ENCODE measurements at places on chromosomes 16 and 17.

DNA sequence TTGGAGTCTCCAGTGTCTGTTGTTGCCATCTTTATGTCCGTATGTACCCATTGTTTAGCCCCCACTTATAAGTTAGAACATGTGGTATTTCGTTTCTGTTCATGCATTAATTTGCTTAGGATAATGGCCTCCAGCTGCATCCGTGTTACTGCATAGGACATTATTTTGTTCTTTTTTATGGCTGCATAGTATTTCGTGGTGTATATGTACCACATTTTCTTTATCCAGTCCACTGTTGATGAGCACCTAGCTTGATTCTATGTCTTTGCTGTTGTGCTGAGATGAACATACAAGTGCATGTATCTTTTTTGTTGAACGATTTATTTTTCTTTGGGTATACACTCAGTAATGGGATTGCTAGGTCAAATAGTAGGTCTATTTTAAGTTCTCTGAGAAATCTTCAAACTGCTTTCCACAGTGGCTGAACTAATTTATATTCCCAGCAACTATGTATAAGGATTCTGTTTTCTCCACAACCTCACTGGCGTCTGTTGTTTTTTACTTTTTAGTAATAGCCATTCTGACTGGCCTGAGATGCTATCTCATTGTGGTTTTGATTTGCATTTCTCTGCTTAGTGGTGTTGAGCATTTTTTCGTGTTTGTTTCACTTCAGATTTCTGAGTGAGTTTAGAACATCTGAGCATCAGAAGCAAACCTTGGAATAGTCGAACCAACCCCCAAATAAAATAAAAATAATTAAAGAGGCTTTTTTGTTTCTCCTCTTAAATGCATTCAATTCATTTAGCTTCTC lies 304.7 kb downstream of the ZFHX3 start:
- no peak overlapping the region for H3K4me3 ChIP-seq
- no peaks in the 10 kb centered on the region for H3K27me3 ChIP-seq
- DNase-seq: no peak
- no peaks in the 10 kb centered on the region for H3K4me1 ChIP-seq
- H3K36me3 ChIP-seq: no peaks in the 10 kb centered on the region
- no peak overlapping the region for H3K27ac ChIP-seq

DNA sequence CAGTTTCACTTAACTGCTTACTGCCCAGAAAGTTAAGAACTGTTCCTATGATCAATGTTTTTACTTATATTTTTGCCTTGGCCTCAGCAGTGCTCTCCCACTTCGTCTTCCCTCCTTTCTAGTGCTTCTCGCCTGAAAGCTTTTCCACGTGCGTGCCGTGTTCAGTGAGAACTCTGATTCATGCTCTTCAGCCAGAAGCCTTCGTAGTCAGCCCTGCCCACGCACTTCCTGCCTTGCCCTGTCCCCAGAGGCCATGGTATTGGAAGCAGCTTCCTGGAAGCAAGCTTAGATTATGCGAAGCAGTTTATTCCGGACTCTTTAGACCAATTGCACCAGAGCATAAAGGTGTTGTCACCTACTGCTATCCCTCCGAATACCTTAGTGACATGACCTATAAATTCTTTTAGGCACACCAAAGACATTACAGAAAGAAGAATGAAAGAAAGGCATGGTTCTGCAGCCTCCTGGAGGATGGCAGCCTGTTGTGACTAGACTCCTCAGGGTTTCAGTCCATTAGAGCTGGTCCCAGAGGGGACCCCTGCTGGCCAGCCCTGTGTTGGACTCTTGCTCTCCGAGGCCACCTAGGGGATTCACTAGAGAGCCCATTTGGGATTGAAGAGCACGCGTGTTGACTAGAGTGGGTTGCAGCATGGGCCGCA lies 105.2 kb downstream of the RPTOR start:
- no peaks in the 10 kb centered on the region for H3K36me3 ChIP-seq
- peak; percentile 45 for DNase-seq
- peaks cover 61% of the 10 kb centered on the region for H3K4me1 ChIP-seq
- H3K4me3 ChIP-seq: peak overlapping the region; percentile 51
- peak overlapping the region; percentile 3 for H3K27ac ChIP-seq

GRCh38 chr16:34802396-34802795 lies 1343.0 kb downstream of the TP53TG3F start:
- no peak for DNase-seq
- H3K36me3 ChIP-seq: no peaks in the 10 kb centered on the region
- no peaks in the 10 kb centered on the region for H3K4me1 ChIP-seq
- no peak overlapping the region for H3K4me3 ChIP-seq
- no peaks in the 10 kb centered on the region for H3K27me3 ChIP-seq

DNA sequence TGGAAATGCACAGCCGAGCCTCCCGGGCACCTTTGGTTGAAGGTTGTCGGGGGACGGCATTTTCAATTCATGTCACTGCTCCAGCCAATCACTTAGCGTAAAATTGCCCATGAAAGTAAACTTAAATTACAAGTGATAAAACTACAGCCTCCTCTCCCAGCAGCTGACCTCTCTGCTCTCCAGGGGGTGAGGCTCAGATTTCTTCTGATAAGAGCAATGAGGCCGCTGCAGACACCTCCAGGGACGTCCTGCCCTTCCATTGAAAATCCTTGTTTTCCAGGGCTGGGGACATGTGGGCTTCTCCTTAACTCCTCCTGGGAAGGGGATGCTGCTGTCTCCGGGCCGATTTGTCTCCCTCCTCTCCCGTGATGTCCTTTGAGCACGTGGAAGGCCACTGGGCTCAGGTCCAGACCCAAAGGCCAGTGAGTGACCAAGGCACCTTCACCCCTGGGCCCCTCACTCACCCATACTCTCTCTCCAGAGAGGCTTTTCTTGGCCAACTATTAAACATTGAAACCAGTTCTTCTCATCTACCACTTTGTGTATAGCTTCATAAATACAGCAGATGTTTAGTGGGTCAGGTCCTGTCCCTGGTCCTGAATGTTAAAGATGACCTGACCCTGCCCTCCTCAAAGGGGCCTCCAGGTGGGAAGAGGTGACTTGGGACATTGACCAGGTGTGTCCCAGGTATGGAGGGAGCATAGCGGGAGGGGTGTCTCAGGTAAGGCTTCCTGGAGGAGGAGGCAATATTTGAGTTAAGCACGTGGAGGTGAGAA lies 52.3 kb downstream of the MGAT5B start:
- no peaks in the 10 kb centered on the region for H3K36me3 ChIP-seq
- no peak overlapping the region for H3K4me3 ChIP-seq
- H3K27ac ChIP-seq: no peak overlapping the region
- H3K4me1 ChIP-seq: no peaks in the 10 kb centered on the region

- peaks cover 20% of the 10 kb centered on the region for H3K4me1 ChIP-seq
- no peak overlapping the region for H3K27ac ChIP-seq
- no peak for DNase-seq
Measured at GRCh38 chr17:8141045-8141444, 11.2 kb downstream of the PER1 start.

GRCh38 chr17:33234930-33235685 lies 58.0 kb downstream of the ASIC2 start:
- peaks cover 10% of the 10 kb centered on the region for H3K4me1 ChIP-seq
- H3K4me3 ChIP-seq: no peak overlapping the region
- H3K27me3 ChIP-seq: no peaks in the 10 kb centered on the region
- no peaks in the 10 kb centered on the region for H3K36me3 ChIP-seq
- H3K27ac ChIP-seq: no peak overlapping the region
- DNase-seq: no peak

- no peak overlapping the region for H3K4me3 ChIP-seq
- DNase-seq: no peak
- H3K36me3 ChIP-seq: no peaks in the 10 kb centered on the region
- H3K27me3 ChIP-seq: no peaks in the 10 kb centered on the region
- no peaks in the 10 kb centered on the region for H3K4me1 ChIP-seq
Measured at GRCh38 chr16:26668026-26668425, 398.7 kb upstream of the C16orf82 start.

DNA sequence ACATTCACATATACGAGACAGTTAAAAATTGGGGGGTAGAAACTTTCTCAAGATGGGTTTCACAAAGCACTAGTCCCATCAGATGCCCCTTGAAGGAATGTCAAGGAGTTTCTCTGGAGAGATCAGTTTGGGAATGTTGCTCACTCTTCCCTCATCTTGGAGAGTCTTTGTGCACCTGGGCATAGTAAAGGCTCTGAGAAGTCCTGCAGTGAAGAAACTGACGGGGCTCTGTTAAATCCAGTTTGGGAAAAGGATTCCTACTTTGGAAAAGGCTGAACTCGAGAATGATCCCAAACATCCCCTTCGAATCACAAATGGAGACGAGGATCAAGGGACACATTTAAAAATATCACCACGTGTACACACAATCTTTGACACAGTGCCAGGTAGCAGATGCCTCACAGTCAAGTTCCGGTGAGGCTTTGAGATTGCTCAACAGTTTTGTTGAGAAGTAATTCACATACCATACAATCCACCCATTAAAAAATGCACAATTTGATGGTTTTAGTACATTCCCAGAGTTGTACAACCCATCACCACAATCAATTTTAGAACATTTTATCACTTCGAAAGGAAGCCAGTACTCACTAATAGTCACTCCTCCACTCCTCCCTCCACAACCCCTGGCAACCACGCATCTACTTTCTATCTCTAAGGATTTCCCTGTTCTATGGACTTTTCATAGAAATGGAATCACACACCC lies 203.4 kb upstream of the FOXF1 start:
- H3K4me3 ChIP-seq: no peak overlapping the region
- no peaks in the 10 kb centered on the region for H3K36me3 ChIP-seq
- H3K27ac ChIP-seq: no peak overlapping the region
- DNase-seq: no peak
- H3K4me1 ChIP-seq: no peaks in the 10 kb centered on the region

DNA sequence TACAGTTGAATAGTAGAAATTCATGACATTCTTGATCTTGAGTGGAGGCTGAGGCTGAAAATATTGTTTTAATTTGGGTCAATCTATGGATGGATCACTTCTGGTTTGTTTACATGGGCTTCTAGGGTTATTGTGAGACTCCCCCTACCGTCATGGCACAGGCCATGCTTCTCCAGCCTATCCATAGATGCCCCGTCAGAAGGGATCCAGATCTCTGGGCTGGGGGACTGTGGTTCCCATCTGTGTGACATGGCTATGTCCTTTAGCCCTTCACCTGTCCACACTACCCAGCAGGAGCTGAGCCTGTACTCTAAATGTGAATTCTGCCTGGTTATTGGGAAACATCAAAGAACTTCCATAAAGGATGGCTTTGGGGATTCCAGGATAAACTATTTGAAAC lies 160.4 kb downstream of the ABCC12 start:
- H3K4me3 ChIP-seq: no peak overlapping the region
- no peak for DNase-seq
- no peaks in the 10 kb centered on the region for H3K27me3 ChIP-seq
- no peak overlapping the region for H3K27ac ChIP-seq
- H3K4me1 ChIP-seq: no peaks in the 10 kb centered on the region

- H3K4me1 ChIP-seq: peaks cover 41% of the 10 kb centered on the region
- H3K27me3 ChIP-seq: no peaks in the 10 kb centered on the region
- peaks cover 12% of the 10 kb centered on the region for H3K36me3 ChIP-seq
- peak overlapping the region; percentile 61 for H3K4me3 ChIP-seq
- peak; percentile 67 for DNase-seq
Measured at GRCh38 chr17:44220213-44221083, 973 bp upstream of the UBTF start.

DNA sequence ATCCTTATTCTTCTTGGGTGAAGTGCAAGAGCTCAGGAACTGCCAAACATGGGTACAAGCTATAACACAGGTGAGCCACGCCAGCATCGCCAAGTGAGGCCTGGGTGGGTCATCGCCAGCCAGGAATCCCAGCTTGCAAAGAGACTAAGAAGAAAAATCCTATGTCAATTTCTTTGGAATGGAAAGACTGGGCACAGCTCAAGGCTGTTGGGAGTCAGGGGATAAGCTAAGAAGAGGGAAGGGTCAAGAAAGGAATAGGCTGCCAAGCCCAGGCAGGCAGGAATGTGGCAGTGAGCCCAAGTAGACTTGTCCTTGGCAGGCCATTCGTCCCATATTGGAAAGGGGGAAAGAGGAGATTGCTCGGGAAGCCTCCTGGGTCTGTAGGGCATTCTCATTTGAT lies 191.4 kb upstream of the CDH5 start:
- no peak for DNase-seq
- no peaks in the 10 kb centered on the region for H3K36me3 ChIP-seq
- no peaks in the 10 kb centered on the region for H3K4me1 ChIP-seq

DNA sequence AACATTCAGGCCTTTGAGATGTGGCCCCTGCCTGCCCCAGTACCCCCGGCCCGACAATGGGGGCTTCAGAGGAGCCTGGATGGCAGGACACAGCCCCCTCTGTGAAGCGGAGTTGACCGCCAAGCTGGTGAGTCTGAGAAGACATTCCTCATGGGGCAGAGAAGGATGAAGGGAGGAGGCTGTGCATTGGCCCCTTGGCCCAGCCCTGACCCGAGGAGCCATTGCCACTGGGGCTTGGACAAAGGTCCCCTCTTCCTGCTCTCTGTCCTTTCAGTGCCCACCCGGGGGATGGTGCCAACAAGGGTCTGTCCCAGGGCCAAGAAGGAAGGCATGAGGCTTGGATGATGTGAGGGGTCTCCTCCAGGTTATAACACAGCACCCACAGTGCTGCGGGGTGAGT lies 30.9 kb upstream of the PHB1 start:
- no peak for DNase-seq
- H3K4me1 ChIP-seq: no peaks in the 10 kb centered on the region
- H3K27ac ChIP-seq: no peak overlapping the region
- peaks cover 5% of the 10 kb centered on the region for H3K27me3 ChIP-seq
- H3K36me3 ChIP-seq: no peaks in the 10 kb centered on the region

DNA sequence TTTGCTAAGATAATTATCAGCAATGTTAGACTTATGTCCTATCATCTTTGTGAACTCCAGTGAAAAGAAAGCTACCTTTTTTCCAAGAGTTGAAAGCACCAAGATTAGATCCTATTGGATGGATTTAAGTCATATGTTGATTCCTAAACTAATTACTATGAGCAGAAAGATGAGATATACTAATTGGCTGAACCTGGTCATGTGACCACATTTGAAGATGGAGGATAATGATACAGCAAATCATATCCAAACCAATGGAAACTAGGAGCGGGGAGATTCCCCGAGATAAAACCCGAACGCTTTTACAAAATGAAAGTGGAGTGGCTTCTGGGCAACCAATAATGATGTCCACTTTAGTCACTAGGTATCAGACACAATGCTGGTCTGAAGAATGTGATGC lies 1060.2 kb upstream of the EEF2KMT start:
- H3K4me3 ChIP-seq: no peak overlapping the region
- no peaks in the 10 kb centered on the region for H3K4me1 ChIP-seq
- H3K36me3 ChIP-seq: no peaks in the 10 kb centered on the region

All from CD4-positive, alpha-beta memory T cell (primary cell).